ENCODE measurements at places on chromosomes 3 and 15.

DNA sequence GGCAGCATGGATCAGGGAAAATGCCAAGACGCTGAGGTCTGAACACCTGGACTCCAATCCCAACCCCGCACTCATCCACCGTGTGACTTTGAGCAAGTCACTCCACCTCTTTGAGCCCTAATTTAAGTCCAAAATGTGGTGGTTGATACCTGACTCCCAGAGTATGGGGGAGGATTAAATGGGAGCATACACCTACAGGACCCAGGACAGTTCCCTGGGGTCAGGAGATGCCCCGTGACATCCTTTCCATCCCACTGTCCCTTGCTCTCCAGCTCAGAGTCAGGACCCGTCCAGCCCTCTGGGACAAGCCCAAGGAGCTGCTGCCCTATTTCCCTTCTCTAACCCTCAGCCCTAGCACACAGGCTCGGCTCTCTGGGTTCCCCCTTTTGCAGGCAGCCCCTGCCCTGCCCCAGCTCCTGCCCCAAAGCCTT lies 276.4 kb downstream of the XXYLT1 start:
- no peak for DNase-seq

DNA sequence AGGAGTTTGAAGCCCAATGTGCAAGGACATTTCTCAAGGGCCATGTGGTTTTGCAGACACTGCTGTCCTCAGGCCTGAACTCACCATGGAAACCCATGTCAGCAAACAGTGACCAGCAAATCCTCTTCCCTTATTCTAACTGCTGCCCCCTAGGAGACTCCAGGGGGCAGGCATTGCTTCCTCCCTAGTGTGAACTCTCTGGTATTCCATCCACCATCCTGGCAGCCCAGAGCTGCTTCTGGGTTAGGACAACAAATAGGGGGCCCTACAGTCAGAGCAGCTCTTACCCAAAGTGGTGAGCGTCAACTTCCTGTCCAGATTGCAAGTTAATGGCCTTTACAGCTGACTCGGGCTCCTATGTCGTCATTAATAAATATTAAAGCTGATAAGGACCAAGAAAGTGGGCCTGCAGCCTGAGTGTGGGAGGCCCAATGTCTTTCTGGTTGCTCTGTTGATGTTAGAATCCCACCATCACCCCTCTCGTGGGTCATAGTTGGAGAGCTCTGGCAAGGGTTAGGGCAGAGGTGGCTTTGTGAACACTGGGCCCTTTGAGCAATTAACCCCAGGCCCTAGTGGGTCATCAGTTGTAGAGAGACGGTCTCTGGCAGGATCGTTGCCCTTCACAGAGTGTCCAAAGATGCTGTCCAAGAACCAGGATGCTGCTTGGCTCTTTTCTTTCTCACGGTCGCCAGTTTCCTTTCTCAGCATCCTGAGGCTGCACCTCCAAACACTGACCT lies 41.5 kb downstream of the TGM4 start:
- no peak for DNase-seq

GRCh38 chr3:51581524-51581923 lies 43.0 kb downstream of the RAD54L2 start:
- no peak for DNase-seq

DNA sequence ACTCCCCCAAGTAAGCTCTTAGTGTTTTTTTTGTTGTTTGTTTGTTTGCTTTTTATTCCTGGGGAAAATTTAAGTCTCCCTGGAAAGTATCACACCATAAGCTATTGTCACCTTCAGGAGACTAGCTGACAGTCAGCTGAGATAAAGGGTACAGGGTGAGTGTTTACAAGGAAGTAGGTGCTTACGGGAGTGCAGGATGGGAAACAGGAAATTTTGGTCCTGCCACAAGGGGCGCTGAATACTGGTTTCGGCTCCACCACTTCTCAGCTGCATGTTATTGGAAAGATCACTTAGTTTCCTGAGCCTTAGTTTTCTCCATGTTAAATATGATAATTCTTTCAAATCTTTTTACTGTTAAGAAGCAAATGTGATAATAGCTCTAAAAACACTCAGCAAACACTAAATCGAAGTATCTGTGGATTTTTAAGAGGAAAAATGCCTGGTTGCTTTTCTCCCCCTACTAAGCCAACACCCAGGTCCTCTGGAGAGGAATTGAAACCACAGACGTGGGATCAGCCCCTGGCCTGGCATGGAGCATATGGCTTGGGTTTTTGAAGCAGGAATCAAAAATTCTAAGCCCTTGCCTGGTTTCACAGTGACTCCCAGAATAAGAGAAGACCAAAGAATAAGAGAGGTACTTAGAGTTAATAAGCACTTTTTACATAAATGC lies 90.7 kb downstream of the SCN11A start:
- DNase-seq = peak; percentile 53

GRCh38 chr15:89825271-89825940 lies 10.8 kb upstream of the ANPEP start:
- no peak for DNase-seq

DNA sequence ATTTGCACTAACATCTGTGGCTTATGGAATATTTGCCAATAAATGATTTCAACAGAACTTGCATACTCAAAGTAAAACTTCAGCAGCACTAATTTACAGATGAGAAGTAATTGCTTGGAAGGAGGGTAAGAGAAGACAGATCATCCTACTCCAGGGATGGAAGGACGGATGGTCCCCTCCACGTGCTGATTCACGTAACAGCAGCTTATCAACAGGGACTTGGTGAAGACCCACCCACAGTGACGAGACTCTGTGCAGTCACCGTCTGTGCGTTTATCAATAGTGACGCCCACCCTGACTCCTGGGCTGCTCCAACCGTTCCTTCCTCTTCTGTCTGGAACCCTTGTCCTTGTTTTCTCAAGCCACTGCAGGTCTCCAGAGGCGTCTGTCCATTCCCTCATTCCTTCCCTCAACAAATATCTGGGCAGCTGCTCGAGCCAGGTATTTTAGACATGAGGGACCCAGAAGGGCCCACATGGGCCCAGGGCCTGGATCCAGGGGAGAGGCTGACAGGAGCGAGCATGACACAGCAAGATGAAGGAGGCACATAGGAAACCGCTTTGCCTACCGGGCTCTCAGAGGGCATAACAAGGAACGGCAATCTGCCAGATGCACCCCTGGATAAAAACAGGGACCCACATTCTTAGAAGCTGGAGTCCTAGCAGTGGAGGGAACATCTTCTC lies 33.3 kb downstream of the PCSK6 start:
- no peak for DNase-seq

Measured in SHP77 (cell line).